ENCODE measurements at places on chromosomes 5 and 9.

GRCh38 chr5:78472469-78473106 lies 112.2 kb downstream of the SCAMP1 start:
- no peak for DNase-seq

DNA sequence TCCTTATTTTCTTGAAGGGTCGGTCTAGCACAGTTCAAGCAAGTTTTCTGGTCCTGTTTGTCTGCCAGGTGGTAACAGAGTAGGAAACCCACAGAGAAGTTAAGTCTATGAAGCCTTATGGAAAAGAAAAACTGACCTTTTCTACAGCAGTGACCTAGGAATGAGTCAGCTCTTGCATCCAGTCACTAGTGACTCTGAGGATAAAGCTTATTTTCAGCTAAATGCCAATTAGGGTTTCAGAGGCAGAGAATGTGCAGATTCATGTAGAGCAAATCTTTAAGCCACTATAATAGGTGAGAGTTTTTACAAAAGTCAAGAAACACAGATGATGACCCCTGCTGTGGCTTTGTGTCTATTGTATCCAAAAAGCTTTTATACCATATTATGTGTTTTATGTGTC lies 100.7 kb downstream of the CWC27 start:
- peak; percentile 6 for DNase-seq

DNA sequence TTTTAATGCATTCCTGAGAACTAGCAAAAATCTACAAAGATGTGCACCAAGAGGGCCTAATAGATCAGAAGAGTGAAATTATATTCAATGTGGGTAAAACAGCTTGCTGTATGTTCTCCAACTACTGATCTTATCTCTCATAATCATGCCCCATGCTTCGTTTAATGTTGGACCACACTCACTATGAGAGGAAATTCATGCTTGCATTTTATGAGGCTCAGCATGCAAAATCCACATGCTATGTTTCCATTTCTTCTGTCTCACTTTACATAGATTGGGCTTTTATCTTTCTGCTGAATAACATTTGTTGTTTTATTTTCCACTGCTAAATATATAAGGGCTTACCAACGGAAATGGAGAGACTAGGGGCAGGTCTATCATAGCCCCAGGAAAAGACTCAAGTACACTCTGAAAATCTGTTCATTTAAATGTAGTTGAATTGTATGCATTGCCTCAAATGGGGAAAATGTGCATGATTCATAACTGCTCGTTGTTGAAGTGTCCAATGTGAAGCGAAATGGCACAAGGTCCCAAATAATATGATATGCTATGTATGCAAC lies 474.2 kb downstream of the EFNA5 start:
- no peak for DNase-seq

GRCh38 chr9:108643731-108644510 lies 211.9 kb downstream of the ACTL7B start:
- no peak for DNase-seq

GRCh38 chr9:35254237-35254636 lies 92.4 kb downstream of the UNC13B start:
- DNase-seq = no peak

DNA sequence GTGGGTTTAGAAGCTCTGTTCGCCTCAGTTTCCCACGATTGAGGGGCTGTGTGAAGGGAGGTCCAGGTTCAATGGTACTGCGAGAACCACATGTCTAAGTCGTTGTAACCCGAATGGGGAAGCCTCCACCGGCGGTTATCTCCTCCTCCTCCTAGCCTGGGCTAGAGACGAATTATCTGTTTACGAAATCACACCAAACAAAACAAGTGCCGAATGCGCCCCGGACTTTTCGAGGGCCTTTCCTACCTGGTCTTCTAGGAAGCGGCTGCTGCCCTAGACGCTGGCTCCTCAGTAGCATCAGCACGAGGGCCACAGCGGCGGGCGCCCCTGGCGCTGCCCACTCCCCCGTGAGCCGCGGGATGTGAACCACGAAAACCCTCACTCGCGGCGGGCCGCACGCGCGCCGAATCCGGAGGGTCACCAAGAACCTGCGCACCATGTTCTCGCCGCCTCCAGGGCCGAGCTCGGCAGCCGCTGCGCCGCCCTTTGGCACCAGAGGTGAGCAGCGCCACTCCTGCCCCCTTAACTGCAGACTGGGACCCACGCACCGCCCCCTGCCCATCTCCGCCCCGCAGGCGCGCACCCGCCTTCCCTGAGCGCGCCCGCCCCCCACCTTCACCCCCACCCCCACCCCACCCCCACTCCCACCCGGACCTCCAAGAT lies at the start of gene CDKN2A:
TSS of gene CDKN2A (minus strand) at position 500 of the 663 bp plus-strand sequence.
- no peak for DNase-seq

- DNase-seq = peak; percentile 52
Observed at GRCh38 chr9:107637421-107638420, 148.2 kb upstream of the KLF4 start.

GRCh38 chr5:90803876-90804275 lies 245.3 kb downstream of the ADGRV1 start:
- no peak for DNase-seq

- no peak for DNase-seq
Observed at GRCh38 chr5:6543346-6543730, 89.5 kb downstream of the NSUN2 start.

DNA sequence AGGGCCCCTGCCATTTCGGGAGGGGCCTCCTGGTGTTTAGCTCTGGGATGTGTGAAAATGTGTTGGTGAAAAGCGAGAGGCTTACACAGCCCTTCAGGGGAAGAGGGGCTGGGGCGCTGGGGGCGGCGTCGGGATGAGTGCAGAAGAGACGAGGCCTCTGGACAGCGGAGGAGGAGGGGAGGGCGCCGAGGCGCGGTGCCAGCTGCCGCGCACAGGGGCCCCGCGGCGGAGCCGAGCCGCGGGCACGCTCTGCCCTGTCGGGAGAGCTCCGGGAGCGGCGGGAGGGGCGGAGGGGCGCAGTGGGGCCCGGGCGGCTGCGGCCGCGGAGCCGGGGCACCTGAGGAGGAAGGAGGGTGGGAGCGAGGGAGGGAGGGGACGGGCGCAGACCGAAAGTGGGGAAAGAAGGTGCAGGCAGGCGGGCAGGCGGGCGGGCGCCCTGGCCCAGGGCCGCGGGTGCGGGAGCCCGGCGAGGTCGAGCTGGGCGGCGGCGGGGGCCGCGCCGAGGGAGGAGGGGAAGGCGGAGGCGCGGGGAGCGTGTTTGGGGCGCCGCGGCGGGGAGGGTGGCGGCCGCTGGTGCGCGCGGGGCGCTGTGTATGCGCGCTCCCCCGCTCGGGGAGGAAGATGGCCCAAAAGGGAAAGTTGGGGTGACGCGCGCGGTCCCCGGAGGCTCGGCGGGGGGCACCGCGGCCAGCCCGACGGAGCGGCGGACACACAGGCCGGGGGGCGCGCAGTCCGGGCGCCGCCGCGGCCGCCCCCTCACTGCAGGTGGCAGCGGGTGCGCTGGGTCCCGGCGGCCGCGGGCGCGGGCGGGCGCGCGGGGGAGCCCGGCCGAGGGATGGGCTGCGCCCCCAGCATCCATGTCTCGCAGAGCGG lies at the start of gene PDE8B:
TSS of gene PDE8B (plus strand) at position 590 of the 873 bp plus-strand sequence. CDS start at position 836, 246 bp downstream.
- peak; percentile 40 for DNase-seq

- DNase-seq = no peak
Observed at GRCh38 chr5:135353952-135354721, 44.9 kb downstream of the MACROH2A1 start.

DNA sequence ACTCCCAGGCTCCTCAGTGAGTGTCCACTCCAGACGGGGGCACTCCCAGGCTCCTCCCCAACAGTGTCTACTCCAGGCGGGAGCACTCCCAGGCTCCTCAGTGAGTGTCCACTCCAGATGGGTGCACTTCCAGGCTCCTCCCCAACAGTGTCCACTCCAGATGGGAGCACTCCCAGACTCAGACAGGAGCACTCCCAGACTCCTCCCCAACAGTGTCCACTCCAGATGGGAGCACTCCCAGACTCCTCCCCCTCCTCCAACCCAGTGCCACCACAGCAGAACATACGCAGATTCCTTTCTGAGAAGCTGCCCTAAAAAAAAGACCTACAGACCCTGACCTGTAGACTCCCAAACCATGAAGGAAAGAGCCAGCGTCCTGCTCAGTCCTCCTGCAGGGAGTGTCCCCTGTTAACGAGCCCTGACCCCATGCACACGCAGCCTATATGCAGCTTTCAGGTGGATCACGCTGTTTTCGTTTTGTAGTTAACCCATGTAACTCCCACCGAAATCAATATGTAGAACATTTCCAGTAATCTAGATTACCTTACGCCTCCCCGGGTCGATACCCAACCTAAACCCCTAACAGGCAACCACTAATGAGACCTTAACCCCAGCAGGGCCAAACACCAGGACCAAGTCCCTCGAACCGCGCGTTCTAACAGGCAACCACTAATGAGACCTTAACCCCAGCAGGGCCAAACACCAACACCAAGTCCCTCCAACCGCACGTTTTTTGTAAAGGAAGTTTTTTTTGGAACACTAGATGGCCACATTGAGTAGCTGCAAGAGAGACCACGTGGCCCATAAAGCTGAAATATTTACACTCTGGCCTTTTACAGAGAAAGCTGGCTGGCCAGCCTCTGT lies 15.7 kb downstream of the PNPLA7 start:
- peak; percentile 54 for DNase-seq

DNA sequence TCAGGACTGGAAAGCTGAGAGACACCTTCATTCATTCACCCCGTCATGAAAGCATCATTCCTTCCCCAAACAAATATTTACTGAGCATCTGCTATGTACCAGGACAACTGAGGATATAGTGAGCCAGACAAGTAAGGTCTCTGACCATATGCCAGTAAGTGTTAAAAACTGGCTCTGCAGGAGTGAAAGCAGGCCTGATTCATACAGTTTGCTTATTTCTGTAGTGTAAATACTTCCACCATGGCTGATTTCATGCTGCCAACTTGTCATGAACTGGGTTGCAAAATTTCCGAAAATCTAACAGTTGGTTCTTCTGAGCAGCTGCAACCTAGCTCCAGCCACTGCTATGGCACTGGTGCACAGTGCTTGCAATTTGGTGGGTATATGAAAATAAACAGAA lies 68.1 kb downstream of the YIPF5 start:
- no peak for DNase-seq

GRCh38 chr5:103605277-103605676 lies 42.7 kb upstream of the NUDT12 start:
- DNase-seq = no peak

- DNase-seq = no peak
Observed at GRCh38 chr9:9752722-9753121, 860.1 kb downstream of the PTPRD start.

- DNase-seq = no peak
Observed at GRCh38 chr5:68067976-68068603, 147.5 kb upstream of the PIK3R1 start.

DNA sequence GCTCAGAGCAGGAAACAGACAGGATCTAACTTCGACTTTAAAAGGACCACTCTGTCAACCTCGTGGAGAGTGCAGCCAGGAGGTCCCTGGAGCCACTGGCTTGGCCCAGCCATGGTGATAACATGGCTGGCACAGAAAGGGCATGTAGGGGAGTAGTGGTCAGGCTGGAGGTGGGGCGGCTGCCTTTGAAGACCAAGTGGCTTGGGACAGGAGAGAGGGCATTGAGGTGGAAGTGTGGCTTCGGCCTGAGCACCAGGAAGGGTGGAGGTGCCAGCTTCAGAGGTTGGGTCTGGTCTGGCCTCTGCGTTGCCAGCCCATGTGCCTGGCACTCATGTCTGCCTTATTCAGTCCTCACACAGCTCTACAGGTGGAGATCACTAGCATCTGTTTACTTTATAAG lies 270.0 kb downstream of the NSG2 start:
- DNase-seq = no peak

GRCh38 chr9:115691693-115692092 lies 461.9 kb upstream of the PAPPA start:
- DNase-seq = no peak

GRCh38 chr9:77541055-77541454 lies 107.1 kb downstream of the GNA14 start:
- no peak for DNase-seq

GRCh38 chr5:180806351-180807011 lies 3.9 kb upstream of the MGAT1 start:
- DNase-seq = no peak

- DNase-seq = no peak
Observed at GRCh38 chr5:71873191-71873591, 154.1 kb downstream of the CARTPT start.

- no peak for DNase-seq
Observed at GRCh38 chr5:7673658-7674057, 177.3 kb downstream of the CFAP90 start.

DNA sequence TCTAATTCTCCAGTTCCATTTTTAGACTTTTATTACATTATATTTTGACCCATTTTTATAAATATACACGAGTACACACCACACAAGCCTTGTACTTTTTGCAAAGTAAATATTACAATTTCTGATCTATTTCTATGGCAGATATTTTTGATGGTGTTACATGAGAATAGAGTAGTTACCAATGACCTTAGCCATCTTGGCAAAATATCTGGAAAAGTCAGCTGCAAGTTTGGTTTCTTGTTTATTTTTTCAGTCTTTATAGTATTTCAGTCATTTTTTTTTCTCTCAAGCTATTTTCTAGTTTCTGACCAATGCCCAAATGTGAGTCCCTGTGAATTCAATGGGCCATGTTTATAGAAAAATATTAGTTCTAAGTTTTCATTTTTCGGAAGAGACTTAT lies 64.0 kb upstream of the TMC1 start:
- no peak for DNase-seq

- no peak for DNase-seq
Observed at GRCh38 chr5:145499483-145499882, 335.7 kb downstream of the PRELID2 start.

- DNase-seq = no peak
Observed at GRCh38 chr9:69937360-69937759, 106.3 kb upstream of the MAMDC2 start.

- DNase-seq = no peak
Observed at GRCh38 chr5:53856506-53856905, 296.1 kb downstream of the NDUFS4 start.

DNA sequence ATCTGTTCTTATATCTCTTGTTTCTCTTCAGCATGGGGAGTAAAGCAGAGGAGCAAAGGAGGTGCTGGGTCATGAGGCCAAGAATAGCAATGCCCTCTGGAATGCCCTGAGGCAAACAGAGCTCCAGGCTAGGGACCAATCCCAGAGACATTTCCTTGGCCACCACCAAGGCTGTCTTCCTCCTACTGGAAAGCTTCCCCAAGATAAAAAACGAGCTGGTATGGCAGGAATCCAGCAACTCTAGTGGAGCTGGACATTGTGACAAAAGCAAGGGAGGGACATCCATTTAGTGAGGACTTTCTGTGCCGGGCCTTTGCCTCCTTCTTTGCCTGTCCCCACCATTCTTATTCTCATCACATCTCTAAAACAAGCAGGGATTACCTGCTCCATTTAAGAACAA lies 161.6 kb downstream of the ASTN2 start:
- DNase-seq = no peak

GRCh38 chr9:19623941-19624340 lies 164.9 kb downstream of the SLC24A2 start:
- DNase-seq = no peak

- no peak for DNase-seq
Observed at GRCh38 chr9:120965344-120966012, 38.9 kb upstream of the TRAF1 start.

- peak; percentile 53 for DNase-seq
Observed at GRCh38 chr9:85212887-85213286, 528.9 kb downstream of the AGTPBP1 start.

- no peak for DNase-seq
Observed at GRCh38 chr5:143758750-143759149, 53.2 kb upstream of the HMHB1 start.

GRCh38 chr9:90024823-90025222 lies 420.0 kb downstream of the GADD45G start:
- no peak for DNase-seq

- no peak for DNase-seq
Observed at GRCh38 chr9:71122421-71122820, 1.0 kb upstream of the TRPM3 start.

Measured in urothelium cell line (cell line).